ENCODE measurements at places on chromosomes 4 and X. TPM values are rescaled to one million over a fixed set of nuclear protein-coding genes. Genes with fewer than 3 reads are reported as not detected.

Gene CT45A10
- not detected for total RNA-seq

Gene DUSP21
- total RNA-seq, result not detected

Gene ATRX
- 63.9 TPM for total RNA-seq

GRCh38 chr4:101730291-101731117, 60.0 kb upstream of the BANK1 start:
- no peak overlapping the region for H3K4me3 ChIP-seq
- H3K27ac ChIP-seq, result no peak overlapping the region
- peak; percentile 10 for DNase-seq
- peaks cover 7% of the 10 kb centered on the region for H3K27me3 ChIP-seq
- no peaks in the 10 kb centered on the region for H3K4me1 ChIP-seq
- no peaks in the 10 kb centered on the region for H3K36me3 ChIP-seq

DNA sequence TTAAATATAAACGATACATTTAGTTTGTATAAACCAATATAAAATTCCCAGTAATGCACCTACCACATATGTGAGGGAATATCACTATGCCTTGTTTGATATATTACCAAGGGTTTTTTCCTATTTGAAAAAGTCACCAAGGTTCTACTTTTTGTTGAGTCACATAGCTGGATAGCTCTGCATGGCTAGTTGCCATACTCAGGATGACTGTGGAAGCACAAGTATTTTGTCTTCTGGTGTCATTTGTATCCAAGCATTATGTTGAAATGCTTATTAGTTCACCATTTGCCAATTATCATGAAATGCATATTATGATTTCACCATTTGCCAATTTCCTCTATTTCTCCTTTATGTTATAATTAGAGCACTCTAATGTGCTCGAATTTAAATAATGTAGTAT, 162.7 kb upstream of the TTC29 start:
- peaks cover 8% of the 10 kb centered on the region for H3K27me3 ChIP-seq
- no peak overlapping the region for H3K27ac ChIP-seq
- DNase-seq, result no peak
- no peaks in the 10 kb centered on the region for H3K36me3 ChIP-seq

DNA sequence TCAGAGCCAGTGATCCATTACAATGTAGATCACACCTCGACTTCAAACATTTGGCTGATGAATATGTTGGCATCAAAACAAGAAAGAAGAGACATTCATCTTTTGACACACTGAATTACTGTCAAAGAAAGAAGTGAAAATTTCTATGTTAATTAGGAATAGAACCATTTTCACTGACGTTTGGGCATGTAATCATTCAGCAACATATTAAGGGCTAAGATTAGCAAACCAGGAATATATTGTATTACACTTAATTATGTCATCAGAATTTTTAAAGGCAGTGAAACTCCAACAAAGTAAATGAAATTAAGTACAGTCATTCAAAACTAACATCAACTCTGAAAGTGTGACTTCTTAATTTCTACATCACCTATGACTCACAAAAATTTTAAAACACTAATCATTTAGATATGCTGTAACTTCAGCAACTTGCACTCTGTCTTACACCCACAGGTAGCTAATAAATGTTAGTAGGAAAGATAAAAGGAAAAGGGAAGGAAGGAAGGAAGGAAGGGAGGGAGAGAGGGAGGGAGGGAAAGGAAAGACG, 1.4 kb upstream of the SMR3A start:
- no peaks in the 10 kb centered on the region for H3K27me3 ChIP-seq
- no peak for DNase-seq
- H3K36me3 ChIP-seq, result no peaks in the 10 kb centered on the region

- DNase-seq, result no peak
- H3K36me3 ChIP-seq, result no peaks in the 10 kb centered on the region
- H3K27ac ChIP-seq, result no peak overlapping the region
Observed at GRCh38 chr4:99190336-99190735, 28.7 kb downstream of the ADH6 start.

DNA sequence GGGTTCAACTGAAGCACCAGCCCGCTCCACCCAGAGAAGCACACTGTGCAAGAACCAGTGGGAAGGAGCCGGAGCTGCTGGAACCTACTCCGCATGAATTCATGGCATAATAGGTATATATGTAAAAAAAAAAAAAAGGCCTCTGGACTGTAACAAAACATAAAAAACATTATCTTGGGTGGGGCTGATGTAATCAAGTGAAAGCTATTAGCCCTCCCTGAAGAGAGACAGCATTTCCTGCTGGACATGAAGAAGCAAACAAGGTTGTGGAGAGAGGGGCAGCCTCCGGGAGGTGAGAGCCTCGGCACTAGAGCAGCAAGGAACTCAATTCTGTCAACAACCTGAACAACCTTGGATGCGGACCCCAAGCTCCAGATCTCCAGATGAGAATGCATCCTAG, 50.7 kb downstream of the PLAC1 start:
- H3K4me1 ChIP-seq, result no peaks in the 10 kb centered on the region
- no peaks in the 10 kb centered on the region for H3K36me3 ChIP-seq
- peaks cover 10% of the 10 kb centered on the region for H3K27me3 ChIP-seq
- H3K27ac ChIP-seq, result no peak overlapping the region
- no peak for DNase-seq

GRCh38 chr4:133147921-133148689, 989 bp upstream of the PCDH10 start:
- H3K27me3 ChIP-seq, result peaks cover 61% of the 10 kb centered on the region
- H3K27ac ChIP-seq, result peak overlapping the region; percentile 84
- no peak overlapping the region for H3K4me3 ChIP-seq
- DNase-seq, result no peak
- H3K4me1 ChIP-seq, result peaks cover 22% of the 10 kb centered on the region

- no peaks in the 10 kb centered on the region for H3K4me1 ChIP-seq
- H3K27ac ChIP-seq, result no peak overlapping the region
- H3K27me3 ChIP-seq, result peaks cover 7% of the 10 kb centered on the region
- no peak for DNase-seq
- no peak overlapping the region for H3K4me3 ChIP-seq
- no peaks in the 10 kb centered on the region for H3K36me3 ChIP-seq
Observed at GRCh38 chr4:184991860-184992259, 26.4 kb upstream of the HELT start.

DNA sequence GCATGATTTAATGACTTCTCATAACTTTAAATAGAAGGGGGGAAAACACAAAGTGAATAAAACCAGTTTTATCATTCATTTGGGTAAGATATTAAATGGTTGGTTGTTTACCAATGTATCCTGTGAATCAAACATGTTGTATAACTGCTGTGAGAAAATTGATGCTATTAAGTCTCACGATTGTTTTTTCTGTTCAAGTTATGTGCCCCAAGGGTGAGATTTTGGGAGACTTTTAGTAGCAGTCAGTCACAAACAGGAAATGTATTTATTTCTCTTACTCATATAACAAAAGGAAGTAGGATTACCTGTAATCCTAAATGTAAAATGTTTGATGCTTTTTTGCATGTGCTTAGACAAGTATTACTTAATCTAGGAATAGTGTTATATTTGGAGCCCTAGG, 39.2 kb downstream of the MTHFD2L start:
- no peak for DNase-seq
- no peaks in the 10 kb centered on the region for H3K4me1 ChIP-seq
- no peak overlapping the region for H3K4me3 ChIP-seq

DNA sequence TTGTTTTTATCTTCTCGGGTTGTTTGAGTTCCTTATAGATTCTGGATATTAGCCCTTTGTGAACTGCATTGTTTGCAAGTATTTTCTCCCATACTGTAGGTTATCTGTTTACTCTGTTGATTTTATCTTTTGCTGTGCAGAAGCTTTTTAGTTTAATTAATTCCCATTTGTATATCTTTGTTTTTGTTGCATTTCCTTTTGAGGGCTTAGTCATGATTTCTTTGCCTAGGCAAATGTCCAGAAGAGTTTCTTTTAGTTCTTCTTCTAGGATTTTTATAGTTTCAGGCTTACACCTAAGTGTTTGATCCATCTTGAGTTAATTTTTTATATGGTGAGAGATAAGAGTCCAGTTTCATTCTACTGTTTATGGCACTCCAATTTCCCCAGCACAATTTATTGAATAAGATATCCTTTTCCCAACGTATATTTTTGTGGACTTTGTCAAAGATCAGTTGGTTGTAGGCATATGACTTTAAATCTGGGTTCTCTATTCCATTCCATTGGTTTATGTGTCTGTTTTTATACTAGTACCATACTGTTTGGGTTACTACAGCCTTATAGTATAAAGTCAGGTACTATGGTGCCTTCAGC, 54.3 kb downstream of the EGF start:
- no peak overlapping the region for H3K27ac ChIP-seq
- DNase-seq, result no peak
- peaks cover 16% of the 10 kb centered on the region for H3K27me3 ChIP-seq
- peaks cover 9% of the 10 kb centered on the region for H3K4me1 ChIP-seq
- H3K4me3 ChIP-seq, result no peak overlapping the region
- no peaks in the 10 kb centered on the region for H3K36me3 ChIP-seq

GRCh38 chrX:111265486-111265885, 4.8 kb downstream of the CAPN6 start:
- no peaks in the 10 kb centered on the region for H3K36me3 ChIP-seq
- no peak for DNase-seq
- no peaks in the 10 kb centered on the region for H3K27me3 ChIP-seq
- no peaks in the 10 kb centered on the region for H3K4me1 ChIP-seq
- no peak overlapping the region for H3K27ac ChIP-seq
- H3K4me3 ChIP-seq, result no peak overlapping the region

GRCh38 chrX:20378233-20378920, 111.7 kb upstream of the RPS6KA3 start:
- no peak overlapping the region for H3K4me3 ChIP-seq
- no peak overlapping the region for H3K27ac ChIP-seq
- no peaks in the 10 kb centered on the region for H3K36me3 ChIP-seq
- no peak for DNase-seq
- no peaks in the 10 kb centered on the region for H3K27me3 ChIP-seq
- peaks cover 33% of the 10 kb centered on the region for H3K4me1 ChIP-seq

DNA sequence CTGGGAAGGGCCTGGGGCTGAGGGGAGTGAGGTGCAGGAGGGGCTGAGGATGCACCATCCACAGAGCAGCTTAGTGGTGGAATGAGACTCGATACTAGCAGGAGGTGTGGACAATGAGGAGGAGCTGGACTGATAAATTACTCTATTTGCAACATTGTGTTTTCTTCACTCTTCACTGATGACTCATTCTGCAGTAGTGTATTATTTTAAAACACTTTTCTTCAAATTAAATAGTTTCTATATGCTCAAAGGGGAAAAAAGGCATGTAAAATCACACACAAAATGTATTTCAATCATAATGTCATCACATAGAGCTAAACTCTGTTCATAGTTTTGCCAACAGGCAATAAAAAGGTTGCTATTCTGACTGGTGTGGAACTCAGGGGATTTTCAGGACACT, 467.0 kb upstream of the CTSO start:
- no peak overlapping the region for H3K27ac ChIP-seq
- DNase-seq, result no peak
- H3K4me3 ChIP-seq, result no peak overlapping the region
- no peaks in the 10 kb centered on the region for H3K4me1 ChIP-seq

- H3K36me3 ChIP-seq, result no peaks in the 10 kb centered on the region
- H3K4me1 ChIP-seq, result peaks cover 4% of the 10 kb centered on the region
- H3K27ac ChIP-seq, result no peak overlapping the region
- DNase-seq, result no peak
- H3K27me3 ChIP-seq, result peaks cover 2% of the 10 kb centered on the region
Observed at GRCh38 chr4:68466751-68467150, 19.5 kb downstream of the TMPRSS11E start.

- H3K27me3 ChIP-seq, result no peaks in the 10 kb centered on the region
- H3K27ac ChIP-seq, result no peak overlapping the region
- no peaks in the 10 kb centered on the region for H3K4me1 ChIP-seq
- DNase-seq, result no peak
Observed at GRCh38 chr4:152894673-152895072, 41.5 kb upstream of the FHDC1 start.

- no peaks in the 10 kb centered on the region for H3K4me1 ChIP-seq
- peaks cover 2% of the 10 kb centered on the region for H3K36me3 ChIP-seq
- DNase-seq, result no peak
- H3K27me3 ChIP-seq, result peaks cover 2% of the 10 kb centered on the region
- no peak overlapping the region for H3K4me3 ChIP-seq
Observed at GRCh38 chrX:66399273-66399672, 235.2 kb downstream of the HEPH start.

DNA sequence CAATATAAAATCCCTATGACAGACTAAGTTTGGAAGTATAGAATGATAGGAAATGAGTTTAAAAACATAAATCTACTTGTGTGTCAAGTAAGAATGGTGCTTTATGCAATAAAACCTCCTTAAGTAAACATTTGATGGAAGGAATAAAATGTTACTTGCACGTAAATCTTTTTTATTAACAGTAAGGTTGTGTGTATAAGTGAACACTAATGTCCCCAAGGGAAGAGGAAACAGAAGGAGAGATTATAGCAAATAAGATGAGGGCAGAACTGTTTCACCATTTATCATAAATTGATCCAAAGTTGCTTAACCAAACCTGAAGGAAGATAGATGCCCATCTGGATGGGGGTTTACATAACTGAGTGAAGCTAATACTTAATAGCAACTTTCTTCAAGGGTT, 86.8 kb downstream of the FRMPD4 start:
- no peaks in the 10 kb centered on the region for H3K36me3 ChIP-seq
- H3K27ac ChIP-seq, result no peak overlapping the region
- no peaks in the 10 kb centered on the region for H3K4me1 ChIP-seq
- DNase-seq, result no peak

DNA sequence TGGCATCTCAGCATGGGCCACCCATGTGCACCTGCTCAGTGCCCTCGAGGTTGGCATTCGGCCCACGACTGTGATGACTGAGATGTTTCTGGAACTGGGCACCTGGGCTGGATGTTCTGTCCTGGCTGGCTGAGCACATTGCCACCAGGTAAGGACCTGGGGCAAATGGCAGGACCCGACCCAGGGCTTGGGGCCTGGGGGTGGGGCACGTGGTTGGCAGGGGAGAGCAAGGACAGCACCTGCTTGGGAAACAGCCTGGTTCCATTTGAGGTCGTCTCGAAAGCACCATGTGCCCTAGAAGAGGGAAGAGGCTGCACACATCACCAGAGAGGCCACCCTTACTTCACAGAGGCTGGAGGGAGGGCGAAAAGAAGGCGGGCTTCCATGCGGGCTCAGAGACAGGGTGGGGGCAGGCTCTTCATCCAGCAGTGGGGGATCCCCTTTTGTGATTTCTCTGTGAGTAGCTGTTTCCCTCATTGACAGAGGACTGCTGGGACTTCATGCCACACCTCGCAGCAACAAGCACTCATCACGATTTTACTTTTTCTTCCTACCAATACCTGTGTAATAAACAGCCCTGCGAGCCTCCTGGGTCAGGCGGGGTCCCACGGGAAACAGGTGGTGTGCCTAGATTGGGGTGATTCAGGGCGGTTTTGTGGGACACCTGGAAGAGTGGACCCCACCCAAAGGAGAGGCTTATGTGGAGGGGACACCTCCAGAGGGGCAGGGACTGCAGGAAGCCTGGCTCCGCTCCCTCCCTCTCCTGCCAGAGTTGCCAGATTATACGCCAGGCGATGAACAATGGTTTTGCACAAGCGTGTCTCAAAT, 12.0 kb downstream of the TMEM187 start:
- peak overlapping the region; percentile 98 for H3K27ac ChIP-seq
- no peak for DNase-seq
- peak overlapping the region; percentile 82 for H3K4me3 ChIP-seq
- peaks cover 38% of the 10 kb centered on the region for H3K4me1 ChIP-seq

GRCh38 chrX:20712811-20713210, 446.1 kb upstream of the RPS6KA3 start:
- no peak overlapping the region for H3K4me3 ChIP-seq
- no peak overlapping the region for H3K27ac ChIP-seq
- H3K27me3 ChIP-seq, result no peaks in the 10 kb centered on the region
- H3K36me3 ChIP-seq, result no peaks in the 10 kb centered on the region
- no peak for DNase-seq
